ENCODE measurements at places on chromosomes 5 and 9.

- no peak for DNase-seq
Observed at GRCh38 chr5:125317536-125317995, 571.1 kb upstream of the ZNF608 start.

DNA sequence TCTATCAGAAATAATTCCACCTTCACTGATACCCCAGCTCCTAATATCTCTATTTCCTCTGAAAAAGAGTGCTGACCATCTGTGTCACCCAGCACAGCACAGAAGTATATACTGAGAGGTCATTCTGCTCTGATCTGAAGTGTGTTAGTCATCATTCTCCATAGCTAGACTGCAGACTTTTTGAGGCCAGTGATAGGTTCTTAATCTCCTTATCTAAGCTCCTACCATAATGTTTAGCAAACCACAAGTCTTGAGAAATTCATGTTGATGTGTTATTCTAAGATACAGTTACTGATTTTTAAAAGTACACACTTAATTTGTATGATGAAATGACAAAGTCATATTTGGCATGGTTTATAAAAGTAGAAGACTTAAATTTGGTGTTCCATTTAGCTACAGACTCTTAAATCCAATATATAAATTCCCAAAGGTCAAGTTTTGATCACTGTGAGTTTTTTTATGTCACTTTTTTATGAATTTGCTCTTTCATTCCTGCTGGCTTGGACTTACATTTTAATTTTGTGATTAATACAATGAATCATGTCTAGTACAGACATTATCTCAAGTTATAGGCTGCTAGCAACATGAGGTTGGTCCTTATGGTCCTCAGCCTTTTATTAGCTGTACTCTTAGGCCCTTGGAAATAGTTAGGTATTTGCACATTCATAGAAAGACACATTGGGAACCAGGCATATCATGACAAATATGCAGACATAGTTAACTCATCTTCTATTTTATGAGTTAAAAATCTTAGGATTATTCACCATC lies 380.8 kb downstream of the EBF1 start:
- DNase-seq, result no peak

DNA sequence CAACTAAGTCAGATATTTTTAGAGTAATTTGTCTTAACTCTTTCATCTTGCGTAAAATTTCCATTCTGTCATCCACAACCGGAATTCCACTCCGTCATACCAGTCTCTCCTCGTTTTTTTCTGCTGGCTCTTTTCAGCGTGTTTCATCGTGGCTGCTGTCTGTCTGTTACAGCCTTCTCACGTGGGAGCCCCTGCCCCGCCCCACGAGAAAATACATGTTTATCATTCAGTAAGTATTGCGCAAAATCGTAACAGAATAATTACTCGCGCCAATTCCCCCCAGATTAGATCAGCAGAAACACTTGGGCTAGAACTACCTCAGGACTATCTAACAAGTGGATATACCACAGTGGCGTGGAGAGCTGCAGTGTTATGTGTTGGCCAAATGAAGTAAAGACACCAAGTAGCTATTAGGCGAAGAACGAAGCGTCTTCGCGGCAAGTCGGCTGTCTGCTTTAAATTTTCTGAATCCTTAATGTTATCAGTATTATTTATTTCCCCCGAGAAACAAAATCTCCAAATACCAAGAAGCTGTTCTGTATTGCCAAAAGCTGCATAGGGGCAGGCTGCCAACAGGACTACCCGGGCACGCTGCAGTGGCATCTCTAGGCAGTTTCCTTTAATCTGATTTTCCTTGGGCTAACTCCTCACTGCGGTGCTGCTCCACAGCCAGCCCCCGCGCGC lies 566 bp upstream of the FOCAD start:
- peak; percentile 86 for DNase-seq

DNA sequence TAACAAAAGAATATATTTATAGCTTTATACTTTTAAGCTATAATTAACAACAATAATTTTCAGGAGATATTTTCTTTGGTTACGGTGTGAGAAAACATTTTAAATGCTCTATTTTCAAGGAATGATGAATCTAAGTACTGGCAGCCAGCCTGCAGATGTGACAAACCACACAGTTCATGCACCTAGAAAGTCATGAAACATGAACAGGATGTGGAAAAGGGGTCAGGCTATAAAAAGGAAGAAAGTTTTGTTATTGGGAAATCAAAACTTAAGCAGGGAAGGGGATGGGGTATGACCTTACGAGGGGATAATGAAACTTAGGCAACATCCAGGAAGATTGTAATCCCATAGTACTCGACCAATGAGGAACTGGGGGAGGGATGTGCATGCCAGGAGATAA lies 508.7 kb upstream of the GRAMD2B start:
- DNase-seq, result no peak

DNA sequence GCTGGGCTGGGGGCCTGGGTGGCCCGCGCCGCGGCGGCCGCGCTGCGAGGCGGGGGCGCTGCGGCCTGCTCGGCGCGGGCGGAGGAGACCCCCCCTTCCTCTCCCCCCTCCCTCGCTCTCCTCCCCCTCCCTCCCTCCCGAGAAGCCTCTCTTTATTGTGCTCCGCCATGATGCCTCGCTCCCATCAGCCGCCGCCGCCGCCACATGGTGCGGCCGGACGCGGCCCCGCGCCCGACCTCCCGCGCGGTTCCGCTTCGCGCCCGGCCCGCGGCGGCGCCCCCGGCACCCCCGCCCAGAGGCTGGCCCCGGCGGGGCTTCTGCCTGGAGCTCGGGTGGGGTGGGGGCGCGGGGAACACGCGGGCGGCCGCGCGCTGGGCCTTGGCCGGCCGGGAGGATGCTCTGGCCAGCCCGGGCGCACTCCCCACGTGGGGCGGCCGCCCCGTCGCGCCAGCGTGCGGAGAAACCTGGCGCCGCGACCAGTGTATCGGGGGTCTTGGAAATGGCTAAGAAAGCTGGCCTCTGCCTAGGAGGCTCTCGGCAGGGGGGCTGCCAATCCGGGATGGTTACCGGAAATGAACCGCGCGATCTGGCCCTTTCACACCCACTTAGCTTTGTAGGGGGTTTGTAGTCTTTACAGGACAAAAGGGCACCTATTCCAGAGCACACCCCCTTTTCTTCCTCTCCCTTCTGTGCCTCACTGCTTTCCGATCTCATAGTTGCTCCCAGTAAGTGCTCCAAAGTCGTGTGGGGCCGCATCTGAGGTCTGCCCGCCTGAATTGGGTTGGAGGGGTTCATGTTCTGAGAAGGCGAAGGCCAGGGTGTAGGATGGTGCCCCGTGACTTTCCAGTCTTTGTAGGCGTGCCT lies 1.0 kb downstream of the SET start:
- DNase-seq, result no peak

- peak; percentile 82 for DNase-seq
Observed at GRCh38 chr5:136028782-136029742, at the start of gene TGFBI. Gene TGFBI, plus strand, starts transcription at chr5:136028988. Its CDS starts 68 bp downstream, at chr5:136029056.

DNA sequence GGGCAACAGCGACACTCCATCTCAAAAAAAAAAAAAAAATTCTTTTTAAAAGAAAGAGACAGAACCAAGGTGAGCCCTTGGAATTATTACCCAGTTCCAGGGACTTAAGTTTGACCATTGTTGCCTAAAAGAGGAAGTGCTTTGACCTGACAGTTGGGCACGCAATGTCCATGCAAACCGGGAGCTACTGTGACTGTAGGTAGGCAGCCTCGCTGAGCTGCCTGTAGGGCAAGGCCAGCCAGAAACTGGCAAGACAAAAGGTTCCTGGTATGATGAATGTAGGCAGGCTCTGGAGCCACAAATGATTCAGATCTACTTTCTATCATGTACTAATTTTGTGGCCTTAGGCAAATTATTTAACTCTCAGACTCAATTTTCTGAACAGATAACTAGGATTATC lies 334.8 kb upstream of the ZNF462 start:
- no peak for DNase-seq

DNA sequence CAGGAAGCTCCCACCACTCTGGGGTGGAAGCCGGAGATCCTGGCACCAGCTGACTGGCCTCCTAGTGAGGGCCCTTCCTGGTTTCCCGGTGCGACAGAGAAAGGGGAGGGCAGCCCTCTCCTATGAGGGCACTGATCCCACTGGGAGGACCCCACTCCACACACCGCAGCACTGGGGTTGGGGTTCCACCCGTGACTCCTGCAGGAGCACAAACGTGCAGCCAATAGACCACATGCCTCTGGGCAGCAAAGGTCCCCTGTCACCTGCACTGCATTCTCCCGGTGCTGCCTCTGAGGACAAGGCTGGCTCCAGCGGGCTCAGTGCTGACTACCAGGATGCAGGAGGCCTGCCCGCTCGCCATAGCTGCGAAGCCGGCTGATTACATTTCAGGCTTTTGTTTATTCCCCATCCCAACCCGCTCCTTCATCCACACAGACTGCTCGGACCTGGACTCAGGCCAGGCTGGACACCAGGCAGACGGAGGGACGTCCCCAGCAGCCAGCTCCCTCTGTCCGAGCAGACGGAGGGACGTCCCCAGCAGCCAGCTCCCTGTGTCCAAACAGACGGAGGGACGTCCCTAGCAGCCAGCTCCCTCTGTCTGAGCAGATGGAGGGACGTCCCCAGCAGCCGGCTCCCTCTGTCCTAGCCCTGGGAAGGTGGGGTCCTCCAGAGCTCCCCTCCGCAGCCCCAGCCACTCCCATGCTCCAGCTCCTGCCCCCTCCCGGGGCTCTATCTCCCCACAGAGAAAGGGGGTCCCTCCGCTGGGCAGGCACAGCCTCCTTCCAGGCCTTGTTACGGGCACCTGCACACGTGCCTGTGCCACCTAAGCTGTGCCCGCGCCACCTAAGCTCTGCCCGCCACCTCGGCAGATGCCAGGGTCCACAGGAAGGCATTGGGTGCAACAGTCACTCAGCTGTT lies 8.8 kb upstream of the CEP72 start:
- peak; percentile 65 for DNase-seq

DNA sequence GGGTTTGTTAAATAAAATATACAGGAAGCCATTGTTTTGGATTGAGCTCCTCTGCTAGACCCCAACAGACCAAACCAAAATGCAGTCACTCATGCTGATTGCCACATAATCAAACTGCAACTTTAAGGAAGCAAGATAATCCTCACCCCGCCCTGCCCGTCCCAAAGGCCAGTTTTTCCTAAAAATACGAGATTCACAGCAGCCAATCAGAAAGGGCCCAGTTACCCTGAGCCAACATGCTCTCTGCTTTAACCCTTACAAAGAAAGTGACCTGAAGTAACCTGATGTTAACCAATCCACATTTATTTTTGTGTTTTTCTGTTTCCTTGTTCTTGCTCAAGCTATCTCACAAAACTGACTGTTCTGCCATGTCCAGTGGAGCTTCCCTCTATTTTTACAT lies 21.5 kb upstream of the RNF20 start:
- no peak for DNase-seq

- no peak for DNase-seq
Observed at GRCh38 chr5:148740966-148741742, 85.3 kb upstream of the ADRB2 start.

- no peak for DNase-seq
Observed at GRCh38 chr9:34612788-34613390, 992 bp upstream of the RPP25L start.

- DNase-seq, result no peak
Observed at GRCh38 chr9:87007711-87008366, 60.5 kb upstream of the GAS1 start.

DNA sequence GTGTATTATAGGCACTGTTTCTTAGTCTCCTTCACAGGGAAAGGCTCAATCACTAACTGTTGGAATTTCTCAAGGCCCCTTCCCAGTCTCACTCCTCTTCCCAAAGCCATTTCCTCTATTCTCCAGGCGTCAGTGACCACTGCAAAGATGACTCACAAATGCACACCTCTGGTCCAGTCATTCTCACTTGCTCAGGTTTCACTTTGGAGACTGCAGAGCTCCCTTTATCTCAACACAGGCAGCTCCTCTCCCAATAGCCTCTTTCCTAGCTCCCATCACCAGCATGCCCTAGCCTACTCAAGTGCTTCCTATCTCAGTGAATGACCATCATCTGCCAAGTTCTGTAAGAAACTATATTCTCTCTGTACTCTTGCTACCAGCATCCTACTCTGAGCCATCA lies 323.6 kb downstream of the NTRK2 start:
- DNase-seq, result no peak

GRCh38 chr9:11735391-11735790 lies 957.8 kb upstream of the TYRP1 start:
- DNase-seq, result no peak

DNA sequence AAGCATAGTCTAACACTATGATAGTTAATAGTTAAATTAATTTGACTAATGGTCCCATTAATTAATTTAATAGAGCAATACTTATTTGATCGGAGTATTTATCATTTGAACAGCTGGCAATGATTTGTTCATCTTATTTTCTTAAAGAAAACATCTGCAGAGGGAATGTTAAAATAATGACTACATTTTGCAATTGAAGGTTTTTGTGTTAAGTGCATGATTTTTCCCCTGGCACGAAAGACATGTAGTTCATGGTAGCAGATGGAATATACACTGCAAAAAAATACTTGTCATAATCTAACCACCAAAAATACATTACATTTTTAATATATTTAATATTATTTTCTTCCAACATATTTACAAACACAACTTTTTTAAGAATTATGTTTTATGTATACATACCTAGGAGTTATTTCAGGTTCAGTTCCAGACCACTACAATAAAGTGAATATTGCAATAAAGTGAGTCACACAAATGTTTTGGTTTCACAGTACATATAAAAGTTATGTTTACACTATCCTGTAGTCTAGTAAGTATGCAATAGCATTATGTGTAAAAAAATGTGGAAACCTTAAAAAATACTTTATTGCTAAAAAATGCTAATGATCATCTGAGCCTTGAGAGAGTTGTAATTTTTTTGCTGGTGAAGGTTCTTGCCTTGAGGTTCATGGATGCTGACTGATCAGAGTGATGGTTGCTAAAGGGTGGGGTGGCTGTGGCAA lies 292.6 kb upstream of the DAB2 start:
- no peak for DNase-seq

- no peak for DNase-seq
Observed at GRCh38 chr5:96871686-96872085, 4.6 kb upstream of the ERAP2 start.

- DNase-seq, result no peak
Observed at GRCh38 chr5:16784843-16785791, 151.0 kb downstream of the MYO10 start.

GRCh38 chr5:175261037-175261436 lies 182.9 kb downstream of the DRD1 start:
- no peak for DNase-seq

DNA sequence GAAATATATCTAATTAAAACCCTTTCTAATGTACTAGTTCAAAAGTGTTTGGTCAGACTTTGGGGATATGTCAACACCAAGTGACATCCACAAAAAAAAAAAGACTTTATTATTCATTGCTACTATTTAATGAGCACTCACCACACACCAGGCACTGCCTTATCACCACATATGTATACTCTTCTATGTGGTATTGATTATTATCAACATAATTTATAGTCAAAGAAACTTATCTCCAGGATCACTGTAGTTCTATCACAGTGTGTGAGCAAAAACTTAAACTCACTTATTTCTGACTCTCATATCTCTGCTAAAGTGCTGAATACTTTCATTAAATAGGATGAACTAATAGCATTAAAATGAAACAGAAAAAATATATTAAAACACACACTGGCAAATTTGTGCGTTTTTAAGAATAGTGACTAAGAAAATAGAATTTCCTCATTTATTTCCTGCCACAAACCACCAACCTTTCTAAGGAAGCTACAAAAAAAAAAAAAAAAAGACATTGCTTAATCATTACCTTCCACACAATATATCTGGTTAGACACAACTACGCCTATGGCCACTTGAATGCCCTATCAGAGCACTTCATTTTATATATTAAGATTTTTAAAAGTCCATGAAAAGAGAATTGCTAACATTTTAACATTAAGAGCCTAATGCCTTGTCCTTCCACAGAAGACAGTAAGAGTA lies 12.8 kb downstream of the SLCO4C1 start:
- no peak for DNase-seq
